Fibroblast of skin of left biceps (primary cell): ENCODE measurements at places on chromosomes 4 and X.

- DNase-seq = no peak
Observed at GRCh38 chr4:23874536-23874901, 15.3 kb downstream of the PPARGC1A start.

- DNase-seq = no peak
Observed at GRCh38 chrX:103919270-103919637, 43.2 kb upstream of the TMSB15B start.

DNA sequence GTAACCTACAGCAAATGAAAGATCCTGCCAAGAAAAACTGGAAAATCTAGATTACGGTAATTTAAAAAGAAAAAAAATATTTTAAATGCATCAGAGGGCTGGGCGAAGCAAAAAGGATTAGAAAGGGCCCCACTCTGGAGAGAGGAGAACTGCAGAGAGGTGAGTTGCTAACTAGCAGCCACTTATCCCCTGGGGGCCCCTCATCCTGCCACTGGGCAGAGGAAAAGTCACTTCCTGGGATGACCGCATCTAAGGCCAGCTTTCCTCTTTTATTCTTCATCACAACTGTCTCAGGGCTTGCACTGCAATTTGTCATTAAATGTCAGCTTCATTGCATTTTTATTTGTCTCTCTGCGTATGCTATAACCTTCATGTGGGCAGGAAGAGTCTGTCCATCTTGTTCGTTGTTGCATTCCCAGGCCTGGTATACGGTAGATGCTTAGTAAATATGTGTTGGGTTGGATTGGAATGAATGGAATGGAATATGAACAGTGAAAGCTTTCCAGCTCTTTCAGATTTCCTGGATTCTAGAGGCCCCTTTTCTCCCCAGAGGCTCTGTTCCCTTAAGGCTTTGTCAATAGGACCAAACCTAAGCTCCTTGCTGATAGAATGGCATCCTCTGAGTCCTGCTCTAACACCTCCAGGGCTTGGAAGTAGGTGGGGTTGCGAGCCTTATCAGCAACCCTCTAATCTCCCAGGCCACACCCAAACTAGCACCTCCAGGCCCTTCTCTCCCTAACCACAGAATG lies 58.9 kb downstream of the TLR10 start:
- no peak for DNase-seq

DNA sequence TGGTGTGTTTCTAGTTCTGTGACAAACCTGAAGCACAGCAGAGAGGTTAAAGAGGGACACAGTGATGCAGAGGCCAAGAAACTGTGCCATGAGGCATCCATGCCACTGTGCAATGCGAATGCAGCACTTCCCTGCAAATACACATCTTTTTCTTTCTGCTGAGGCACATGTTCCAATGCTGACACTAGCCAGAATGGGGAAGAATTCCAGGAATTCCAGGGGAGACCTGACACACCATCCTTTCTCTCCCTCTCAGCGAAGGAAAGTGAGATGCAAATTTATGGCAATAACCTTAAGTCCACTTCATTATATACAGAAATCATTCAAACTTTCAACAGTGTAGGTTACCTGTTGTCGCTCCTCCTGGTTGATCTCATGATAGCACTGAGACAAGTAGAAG lies 204.8 kb downstream of the LDB2 start:
- no peak for DNase-seq

DNA sequence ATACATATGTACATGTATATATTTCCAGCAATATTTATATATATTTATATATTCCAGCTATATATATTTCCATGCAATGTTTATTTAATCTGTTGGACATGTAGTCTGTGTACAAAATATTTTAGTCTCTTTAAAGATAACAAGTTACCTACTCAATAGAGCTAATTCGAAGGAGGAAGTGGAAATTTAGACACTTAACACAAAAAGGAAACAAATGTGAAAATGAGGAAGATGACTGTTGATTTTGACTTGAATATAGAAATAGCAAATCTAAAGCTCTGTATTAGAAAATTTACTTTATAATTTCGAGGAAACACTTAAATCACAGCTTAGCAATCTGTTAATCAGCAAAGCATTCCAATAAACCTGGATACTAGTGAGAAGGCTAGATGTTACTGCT lies 1064.4 kb downstream of the PCDH7 start:
- no peak for DNase-seq

DNA sequence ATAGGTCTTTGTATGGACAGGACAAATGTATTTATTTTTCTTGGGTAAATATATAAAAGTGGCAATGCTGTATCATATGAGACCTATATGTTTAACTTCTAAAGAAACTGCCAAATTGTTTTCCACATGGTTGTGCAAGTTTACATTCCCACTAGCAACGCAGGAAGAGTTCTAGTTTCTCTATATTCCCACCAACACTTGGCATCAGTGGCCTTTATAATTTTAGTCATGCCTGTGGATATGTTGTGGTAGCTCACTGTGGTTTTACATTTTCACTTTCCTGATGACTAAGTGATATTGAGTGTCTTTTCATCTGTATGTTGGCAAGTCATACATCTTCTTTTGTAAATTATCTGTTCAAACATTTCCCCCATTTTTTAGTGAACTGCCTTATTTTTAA lies 126.0 kb downstream of the EMCN start:
- DNase-seq = peak; percentile 55

DNA sequence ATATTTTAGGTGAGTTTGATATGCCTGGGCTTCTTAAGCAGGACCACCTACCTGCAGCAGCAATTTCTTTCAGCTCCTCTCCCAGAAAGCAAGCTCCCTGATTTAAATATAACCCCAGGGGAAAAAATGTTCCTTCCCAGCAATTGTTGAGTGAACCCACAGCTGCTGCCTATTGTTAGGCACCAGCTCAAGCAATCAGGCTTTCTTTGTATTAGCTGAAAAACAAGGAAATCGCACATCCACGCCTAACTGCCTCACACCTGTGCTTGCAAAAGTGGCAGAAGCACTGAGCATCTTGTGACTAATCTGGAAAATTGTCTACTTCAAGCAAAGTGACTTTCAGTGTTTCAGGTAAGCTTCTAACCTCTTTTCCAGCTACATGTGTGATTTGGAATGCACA lies 432.2 kb downstream of the SMARCA1 start:
- DNase-seq = no peak

GRCh38 chr4:110130576-110131358 lies 67.6 kb downstream of the ELOVL6 start:
- DNase-seq = no peak

DNA sequence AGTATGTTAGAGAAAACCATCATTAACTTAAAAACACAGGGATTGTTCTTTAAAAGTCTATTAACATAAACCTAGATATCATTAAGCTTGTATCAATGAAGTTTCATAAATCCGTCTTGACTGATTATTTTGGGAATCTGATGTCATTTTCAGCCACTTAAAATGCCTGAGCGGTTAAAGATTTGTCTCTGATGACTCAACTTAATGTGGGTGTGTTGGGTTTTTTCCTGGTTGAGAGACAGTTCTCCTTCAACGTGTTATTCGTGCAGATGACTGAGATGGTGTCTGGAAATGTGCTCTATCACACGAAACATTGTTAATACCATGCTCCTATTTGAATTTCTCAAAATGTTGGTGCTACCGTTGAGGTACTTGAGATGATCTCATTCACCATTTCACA lies 227.3 kb upstream of the TENM3 start:
- DNase-seq = no peak
